Activated effector memory CD4-positive, alpha-beta T cell treated with Interleukin-2 at 50 U/mL for 16 hours (primary cell): ENCODE measurements at places on chromosomes 13 and 19.

- DNase-seq, result no peak
Observed at GRCh38 chr13:24151864-24152263, 8.7 kb upstream of the SPATA13 start.

GRCh38 chr13:109135018-109135417, 505.6 kb downstream of the MYO16 start:
- no peak for DNase-seq

GRCh38 chr13:95708391-95708774, 31.4 kb downstream of the DNAJC3 start:
- DNase-seq, result no peak

GRCh38 chr19:3710265-3710812, 2.2 kb downstream of the TJP3 start:
- DNase-seq, result no peak

DNA sequence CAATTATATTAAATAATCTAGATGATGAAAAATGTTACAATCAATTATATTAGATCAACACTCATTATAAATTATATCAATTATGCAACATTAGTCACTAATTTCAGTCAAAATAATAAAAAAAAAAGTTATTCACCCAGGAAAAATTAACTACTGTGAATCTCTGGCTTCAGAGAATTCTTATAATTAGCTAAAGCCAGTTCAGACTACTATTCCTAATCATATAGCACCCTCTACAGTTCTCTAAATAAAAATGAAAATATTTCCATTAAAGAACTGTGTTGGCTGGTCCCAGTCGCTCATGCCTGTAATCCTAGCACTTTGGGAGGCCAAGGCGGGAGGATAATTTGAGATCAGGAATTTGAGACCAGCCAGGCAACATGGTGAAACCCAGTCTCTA, 33.0 kb downstream of the XPO4 start:
- DNase-seq, result no peak

DNA sequence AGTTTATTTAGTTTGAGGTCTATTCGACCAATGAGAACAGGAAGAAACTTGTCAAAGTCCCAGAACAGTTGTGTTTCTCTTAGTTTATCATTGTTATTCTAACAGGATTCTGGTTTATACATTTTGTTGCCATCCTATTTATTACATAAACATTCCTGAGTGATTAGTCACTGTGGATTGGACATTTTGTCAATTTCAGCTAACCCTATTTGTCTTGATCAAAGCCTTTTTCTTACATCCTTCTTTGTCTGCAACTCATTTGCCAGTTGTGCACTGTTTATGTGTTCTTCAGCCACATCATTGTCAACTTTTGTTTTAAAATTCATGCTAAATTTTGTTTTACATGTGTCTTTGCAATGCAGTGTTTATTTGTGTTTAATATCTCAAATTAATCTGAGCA, 886.0 kb upstream of the SLC10A2 start:
- DNase-seq, result no peak

DNA sequence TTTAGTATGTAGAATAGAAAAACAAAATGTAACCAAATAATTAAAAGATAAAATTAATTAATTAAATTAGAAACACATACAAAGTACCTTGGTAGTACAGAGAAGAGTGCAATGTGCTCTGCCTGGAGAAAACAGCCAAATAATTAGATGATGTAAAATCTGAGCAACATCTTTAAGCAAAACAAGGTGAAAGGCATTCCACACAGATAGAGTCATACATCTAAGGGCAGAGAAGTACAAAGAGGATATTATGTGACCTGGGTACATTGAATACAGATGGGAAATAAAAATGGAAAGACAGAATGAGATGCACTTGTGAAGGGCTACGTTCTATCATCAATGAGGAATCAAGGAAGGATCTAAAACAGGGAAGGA, 25.2 kb upstream of the FNDC3A start:
- DNase-seq, result no peak

- DNase-seq, result no peak
Observed at GRCh38 chr13:32752997-32753606, 166.8 kb downstream of the PDS5B start.

DNA sequence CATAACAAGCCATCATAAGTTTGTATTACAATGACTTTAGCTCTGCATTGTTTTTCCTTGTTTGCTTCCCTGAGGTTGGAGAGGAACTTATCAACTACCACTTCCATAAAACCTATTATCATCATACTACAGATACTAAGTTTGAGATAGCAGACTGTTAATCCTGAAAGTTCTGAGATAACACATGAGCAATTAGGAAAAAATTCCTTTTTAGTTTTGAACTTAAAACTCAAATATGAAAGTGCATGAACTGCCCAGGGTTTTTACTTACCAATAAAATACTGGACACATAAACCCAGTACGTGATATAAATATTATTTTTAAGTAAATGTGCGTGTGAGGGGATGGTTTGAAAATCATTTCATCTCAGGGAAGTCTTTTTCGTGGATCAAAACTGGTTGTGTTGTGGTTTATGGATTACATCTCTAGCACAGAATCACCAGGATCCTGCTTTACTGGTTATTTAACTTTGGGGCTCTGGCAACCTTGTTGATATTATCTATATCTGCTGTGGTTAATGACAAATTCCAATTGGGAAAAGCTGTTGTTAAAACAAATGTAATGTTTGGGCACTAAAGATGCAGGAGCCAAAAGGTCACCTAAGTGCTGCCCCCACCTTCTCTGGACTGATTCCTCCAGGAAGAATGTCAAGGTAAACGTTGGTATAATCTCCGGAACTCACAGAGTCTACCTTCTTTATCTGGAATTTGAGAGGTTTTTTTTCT, 12.4 kb downstream of the CDX2 start:
- no peak for DNase-seq

GRCh38 chr13:26095846-26096610, 44.2 kb upstream of the SHISA2 start:
- DNase-seq, result no peak

- no peak for DNase-seq
Observed at GRCh38 chr19:1847684-1848398, 442 bp downstream of the REXO1 start.
